ENCODE measurements at places on chromosomes 1 and 21. TPM values are rescaled to one million over a fixed set of nuclear protein-coding genes. Genes with fewer than 3 reads are reported as not detected.
A peak's percentile ranks its signal among the peaks of the same experiment; 100 is the strongest.

Gene RGS13
- polyA plus RNA-seq, result not detected

DNA sequence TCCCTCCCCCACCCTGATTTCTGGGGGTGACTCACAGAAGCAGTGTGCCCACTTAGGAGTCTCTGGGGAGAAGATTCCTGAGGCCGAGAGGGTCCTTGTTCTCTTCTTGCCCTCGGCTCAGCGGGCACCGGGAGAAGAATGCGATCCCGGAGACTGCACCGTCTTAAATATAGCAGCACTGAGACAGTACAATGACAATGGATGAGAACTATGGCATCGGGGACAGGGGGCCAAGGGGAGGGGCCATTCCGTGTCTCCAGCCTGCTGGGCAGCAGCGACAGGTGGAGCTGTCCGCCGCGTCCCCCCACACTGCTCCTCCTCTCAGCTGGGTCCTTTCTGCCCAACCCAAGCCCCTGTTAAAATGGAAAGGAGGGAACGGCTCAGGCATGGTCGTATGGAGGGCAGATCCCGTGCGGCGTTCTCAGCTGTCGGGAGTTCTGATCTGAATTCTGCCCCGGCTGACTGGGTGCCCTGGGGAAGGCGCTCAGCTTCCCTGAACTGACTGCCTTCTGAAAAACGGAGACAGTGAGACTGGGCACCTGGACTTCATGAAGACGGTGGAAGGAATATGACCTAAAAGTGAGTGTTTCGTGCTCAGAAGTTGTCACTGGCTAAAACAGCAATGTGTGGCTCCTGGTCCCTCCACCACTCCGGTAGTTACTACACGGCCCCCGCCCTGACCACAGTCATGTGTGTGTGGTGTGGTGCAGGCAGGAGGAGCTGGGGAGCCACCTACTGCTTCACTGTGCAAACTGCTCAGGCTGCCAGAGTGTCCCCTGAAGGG is at the start of gene MYOM3:
Gene MYOM3 (minus strand): TSS at position 140 of the 784 bp plus-strand sequence. CDS start 3,499 bp downstream, outside the sequence.
- peak; percentile 47 for DNase-seq

GRCh38 chr1:184025242-184025675 is 12.3 kb downstream of the COLGALT2 start:
- no peak for DNase-seq

DNA sequence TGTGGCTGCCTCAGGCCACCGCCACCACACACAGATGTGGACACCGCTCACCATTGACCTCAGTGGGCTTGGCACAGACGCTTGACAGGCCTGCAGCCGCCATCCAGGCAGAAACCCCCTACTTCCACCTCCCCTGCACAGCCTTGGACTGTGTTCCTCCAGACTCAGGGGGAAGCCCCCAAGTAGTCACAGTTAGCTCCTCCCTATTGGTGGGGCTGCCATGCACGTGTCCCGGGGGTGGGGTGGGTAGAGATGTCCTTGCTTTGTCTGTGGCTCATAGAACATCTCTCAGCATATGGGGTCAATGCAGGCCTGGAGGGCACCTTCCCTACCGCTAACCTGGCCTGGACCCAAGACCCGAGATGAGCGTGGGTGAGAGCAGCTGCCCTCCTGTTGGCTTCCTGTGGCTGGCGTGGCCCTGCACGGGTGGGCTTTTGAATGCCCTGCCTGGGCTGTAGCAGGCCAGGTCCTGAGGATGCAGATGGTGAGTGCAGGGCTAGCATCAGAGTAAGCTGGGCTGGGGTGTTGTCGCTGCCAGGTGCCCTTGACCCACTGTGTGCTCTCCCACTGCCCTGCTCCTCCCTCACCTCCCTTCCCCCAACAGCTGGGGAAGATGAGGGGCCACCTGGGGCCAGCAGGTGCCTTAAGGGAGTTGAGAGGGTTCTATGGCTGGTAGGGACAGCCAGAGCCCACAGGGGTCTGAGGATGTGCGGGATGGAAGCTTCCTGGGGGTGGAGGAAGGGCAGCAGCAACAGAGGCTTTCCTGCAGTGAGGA is 6.2 kb downstream of the CROCC start:
- DNase-seq, result peak; percentile 52

DNA sequence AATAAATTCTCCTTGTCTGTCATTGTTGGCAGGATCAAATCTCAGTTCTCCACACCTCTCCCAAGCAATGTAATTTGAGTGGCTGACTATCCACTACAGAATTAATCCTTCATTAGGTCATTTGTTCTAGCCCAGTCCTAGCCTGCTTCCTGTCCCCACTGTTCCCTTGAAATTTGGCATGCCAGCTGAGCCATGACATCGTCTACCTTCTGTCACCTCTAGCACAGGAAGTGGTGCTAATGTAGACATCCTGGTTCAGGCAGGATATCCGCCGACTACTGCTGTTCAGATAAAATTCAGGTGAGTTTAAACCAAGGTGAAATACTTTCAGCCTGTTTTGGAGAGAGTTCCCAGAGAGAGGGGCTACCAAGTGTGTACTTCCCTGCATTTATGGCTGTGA is 5.9 kb downstream of the CHRM3 start:
- DNase-seq, result no peak

DNA sequence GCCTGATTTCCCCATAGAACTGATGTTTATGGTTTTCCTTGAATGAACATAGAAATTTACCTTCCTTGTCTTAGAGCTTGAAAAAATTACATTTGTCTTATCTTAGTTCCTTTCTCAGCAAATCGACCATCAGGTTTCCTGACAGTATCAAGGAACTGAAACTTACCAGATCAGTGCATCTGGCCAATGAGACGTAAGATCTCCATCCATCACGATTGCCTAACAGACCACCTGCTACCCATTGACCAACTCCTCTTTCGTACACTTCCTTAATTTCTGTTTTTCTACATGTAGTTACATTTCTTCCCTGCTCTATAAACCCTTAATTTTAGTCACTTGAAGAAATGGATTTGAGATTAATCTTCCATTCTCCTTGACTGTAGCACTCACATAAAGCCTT is 57.4 kb upstream of the TMPRSS15 start:
- no peak for DNase-seq

DNA sequence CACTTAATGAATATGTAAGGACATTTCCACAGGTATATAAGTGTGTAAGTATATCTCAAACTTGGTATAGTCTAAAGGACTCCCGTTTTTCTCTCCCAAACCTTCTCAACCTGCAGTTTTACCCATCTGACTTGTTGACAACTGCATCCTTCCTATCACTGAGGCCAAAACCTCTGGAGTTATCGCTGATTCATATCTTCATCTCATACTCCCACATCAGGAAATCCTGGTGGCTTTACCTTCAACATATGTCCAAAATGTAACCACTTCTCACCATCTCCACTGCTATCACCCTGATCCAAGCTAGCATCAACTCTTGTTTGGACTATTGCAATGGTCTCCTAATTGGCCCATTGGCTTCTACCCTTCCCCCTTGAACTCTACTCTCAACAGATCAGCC is 30.4 kb downstream of the SLAMF6 start:
- DNase-seq, result no peak

GRCh38 chr1:215911406-215911968 is 344.4 kb downstream of the KCTD3 start:
- no peak for DNase-seq

Data from SK-N-SH (cell line).